ENCODE measurements at places on chromosomes 7 and 10.

- DNase-seq, result no peak
These were observed 301.6 kb upstream of the HPS1 start for GRCh38 chr10:98748298-98748697.

- no peak for DNase-seq
These were observed 67.0 kb downstream of the CDK6 start for GRCh38 chr7:92769394-92769699.

GRCh38 chr10:101783736-101784118, 481 bp upstream of the NPM3 start:
- no peak for DNase-seq

- DNase-seq, result no peak
These were observed 415.1 kb downstream of the GFRA1 start for GRCh38 chr10:115857856-115858255.

DNA sequence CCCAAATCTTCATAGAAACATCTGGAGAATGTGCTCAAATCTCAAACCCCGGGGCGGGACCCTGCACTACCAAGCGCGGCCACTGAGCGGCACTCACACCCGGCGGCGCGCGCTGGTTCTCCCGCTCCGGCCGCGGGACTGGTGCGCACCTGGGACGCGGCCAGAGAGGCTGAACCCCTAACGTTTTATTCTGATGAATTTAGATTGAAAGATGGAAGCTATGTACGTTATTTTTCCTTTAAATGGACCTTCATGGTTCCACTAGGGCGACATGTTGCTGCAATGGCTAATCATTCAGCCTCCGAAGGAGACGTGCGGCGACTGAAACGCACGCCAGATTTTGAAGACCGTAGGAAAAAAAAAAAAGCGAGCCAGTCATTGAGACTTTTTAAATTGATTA, 107.0 kb upstream of the INSIG1 start:
- DNase-seq, result peak; percentile 36

DNA sequence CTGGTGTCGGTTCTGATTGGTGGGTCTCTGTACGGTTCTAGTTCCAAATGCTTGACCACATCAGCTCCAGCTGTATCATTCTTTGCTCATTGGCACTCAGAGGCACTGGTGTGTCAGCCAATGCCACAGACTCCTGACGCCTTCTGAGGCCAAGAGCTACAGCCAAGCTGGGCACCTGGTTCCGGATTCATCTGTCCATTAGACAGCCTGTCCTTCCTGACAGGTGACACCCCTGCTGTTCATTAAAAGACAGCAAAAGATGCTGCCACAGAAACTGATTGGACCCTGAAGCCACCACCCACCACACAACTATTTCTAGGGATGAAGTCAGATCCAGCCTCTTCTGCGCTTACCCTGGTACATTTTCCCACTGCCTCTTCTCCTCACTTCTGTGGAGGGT, 35.6 kb downstream of the COL13A1 start:
- DNase-seq, result no peak

- DNase-seq, result no peak
These were observed 135.9 kb upstream of the ZMIZ1 start for GRCh38 chr10:78932861-78933260.

DNA sequence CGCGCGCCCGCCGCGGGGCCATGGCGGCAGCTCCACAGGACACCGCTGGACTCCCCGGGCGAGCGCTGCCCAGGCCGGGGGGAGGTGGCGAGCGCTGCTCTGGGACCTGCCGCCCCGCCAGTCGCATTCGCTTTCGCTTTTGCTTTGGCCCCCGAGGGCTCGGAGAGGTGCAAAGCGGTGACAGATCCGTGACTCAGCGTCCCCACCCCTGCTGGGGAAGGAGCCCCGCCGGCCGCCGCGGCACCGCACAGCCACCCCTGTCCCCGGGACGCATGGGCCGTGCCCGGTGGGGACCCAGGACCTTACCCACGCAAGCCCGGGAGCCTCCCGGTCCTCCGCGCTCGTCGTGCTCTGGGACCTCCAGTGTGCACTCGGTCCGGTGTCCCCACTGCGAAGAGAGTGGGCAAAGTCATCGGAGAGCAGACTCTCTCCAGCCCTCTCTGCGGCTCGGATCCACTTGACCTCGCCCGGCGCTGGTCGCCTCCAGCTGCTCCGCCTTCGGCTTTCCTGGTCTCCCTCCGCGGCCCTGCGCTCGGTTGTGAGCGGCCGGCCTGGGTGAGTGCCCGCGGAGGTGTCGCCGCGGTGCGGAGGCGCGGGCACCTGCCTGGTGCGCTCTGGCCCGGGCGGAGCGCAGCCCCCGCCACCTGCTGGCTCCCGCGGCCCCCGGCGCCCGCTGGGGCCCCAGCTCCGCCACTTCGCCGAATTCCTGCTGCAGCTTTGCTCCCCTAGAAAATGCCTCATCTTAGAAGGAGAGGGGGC, at the start of gene IL15RA:
TSS of gene IL15RA (minus strand) at position 73 of the 759 bp plus-strand sequence. CDS start at position 22, 51 bp downstream.
- DNase-seq, result peak; percentile 82

- no peak for DNase-seq
These were observed 37.2 kb upstream of the BMPER start for GRCh38 chr7:33868166-33868565.

DNA sequence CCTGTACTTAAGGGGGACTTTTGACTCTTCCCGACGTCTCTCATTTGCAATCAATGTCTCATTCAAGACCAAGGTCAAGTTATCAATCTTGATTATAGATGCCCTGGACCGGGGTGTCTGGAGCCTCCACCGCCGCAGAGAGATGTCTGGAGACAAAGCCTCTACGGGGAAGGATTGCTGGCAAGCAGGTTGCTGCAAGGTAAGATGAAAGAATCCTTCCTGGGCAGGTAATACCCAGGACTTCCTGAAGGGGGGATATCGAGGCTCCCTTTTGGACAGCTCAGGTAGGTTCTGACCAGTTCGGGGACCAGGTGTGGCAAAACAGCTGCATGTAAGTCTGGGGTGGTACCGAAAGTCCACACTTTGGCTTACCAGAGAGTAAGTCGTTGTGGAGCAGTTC, 12.5 kb upstream of the CUX1 start:
- DNase-seq, result no peak

DNA sequence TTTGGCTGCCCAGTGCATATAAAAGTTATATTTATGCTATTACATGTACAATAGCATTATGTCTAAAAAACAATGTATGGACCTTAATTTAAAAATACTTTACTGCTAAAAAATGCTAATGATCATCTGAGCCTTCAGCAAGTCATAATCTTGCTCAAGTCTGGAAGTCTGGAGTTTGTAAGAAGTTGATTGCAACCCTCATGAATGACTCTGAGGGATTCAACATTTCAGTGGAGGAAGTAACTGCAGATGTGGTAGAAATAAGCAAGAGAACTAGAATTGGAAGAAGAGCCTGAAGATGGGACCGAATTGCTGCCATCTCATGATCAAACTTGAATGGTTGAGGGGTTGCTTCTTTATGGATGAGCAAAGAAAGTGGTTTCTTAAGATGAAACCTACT, 13.0 kb upstream of the ADAMTS14 start:
- DNase-seq, result no peak

DNA sequence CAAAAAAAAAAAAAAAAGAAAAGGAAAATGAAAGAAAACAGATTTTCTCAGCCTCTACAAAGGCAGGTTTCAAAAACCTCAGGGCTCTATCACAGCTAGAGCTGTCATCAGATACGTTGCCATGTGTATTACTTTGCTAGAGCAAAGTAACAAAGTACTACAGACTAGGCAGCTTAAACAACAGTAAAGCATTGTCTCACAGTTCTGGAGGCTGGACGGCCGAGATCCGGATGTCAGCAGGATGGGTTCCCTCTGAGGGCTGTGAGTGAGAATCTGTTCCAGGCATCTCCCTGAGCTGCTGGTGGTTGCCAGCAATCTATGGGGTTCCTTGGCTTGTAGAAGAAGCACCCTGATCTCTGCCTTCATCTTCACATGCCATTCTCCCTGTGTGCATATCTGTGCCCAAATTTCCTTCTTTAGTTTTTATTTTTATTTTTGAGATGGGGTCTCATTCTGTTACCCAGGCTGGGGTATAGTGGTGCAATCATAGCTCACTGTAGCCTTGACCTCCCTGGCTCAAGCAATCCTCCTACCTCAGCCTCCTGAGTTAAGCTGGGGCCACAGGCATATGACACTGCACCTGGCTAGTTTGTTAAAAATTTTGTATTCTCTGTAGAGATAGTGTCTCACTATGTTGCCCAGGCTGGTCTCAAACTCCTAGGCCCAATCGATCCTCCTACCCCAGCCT, 48.9 kb upstream of the KDM7A start:
- no peak for DNase-seq

DNA sequence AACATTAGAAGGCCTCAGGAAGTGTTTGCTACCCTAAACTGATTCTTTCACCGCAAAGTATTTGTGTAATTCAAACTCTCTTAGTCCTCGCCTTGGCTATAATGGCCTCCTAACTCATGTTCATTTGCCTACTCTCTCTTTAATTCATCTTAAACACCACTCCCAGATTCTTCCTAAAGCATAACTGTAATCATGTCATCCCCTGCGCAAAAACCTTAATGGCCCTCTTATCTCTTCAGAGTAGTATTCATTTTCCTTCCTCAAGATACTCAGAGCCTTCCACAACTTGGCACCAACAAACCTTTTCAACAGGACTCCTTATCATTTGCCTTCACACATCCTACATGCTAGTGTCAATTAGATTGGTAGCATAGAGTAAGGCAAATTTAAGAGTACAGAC, 42.9 kb downstream of the CSTF2T start:
- DNase-seq, result no peak

DNA sequence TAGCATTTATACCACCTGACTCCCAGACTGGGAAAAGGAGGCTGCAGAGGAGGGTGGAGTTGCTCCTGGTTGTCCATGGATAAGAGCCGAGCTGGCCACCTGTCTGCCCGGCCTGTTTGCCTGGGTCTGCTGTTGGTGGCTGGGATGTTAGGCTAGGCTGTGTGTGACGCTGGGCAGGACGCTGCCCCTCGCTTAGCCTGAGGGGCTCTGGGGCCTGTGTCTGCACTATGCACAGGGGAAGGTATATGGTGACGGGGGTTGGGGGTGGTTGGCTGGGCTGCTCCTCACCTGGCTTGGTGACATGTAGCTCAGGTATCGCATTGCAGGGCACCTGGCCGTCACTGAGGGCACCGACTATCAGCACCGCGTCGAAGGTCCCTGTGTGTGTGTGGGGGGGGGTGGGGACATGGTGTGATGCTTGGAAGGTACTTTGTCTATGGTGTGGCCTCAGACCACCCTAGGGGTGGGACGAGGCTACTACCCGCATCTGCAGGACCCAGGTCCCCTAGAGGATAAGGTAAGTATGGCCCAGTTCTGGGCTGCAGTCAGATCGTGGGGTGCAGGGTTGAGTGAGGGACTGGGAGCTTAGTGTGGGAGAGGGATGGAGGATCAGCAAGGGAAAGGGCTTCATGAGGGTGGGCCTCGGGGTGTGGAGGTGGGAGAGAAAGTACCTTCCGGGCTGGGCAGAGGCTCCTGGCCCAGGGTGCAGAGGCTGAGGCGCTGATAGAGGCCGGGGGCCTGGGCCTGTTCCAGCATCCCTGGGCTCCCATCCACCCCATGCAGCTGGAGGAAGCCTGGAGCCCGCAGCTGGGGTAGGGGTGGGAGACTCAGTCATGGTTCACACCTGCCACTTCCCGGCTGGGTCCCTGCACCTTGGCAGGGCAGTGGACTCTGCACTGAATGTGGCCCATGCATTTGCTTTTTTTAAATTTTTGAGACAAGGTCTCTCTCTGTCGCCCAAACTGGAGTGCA, 2.3 kb downstream of the METTL27 start:
- no peak for DNase-seq

DNA sequence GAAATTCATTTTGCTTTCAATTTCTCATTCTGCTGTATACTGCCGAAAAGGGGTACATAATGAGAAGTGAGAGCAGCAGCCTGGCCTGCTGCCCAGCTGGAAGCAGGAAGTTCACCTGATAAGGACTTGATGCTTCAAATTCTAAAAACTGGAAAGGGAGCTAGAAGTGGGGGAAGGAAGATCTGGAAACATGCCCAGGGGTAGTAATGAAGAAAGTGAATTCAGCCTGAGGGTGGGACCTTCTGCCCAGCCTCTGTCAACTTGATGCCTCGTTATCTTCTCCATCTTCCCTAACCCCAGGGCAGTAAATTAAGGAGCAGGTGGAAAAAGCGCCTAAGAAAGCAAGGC, 69.4 kb downstream of the ARMH3 start:
- no peak for DNase-seq

- DNase-seq, result no peak
These were observed 29.2 kb upstream of the ADGRA1 start for GRCh38 chr10:133058331-133059092.

DNA sequence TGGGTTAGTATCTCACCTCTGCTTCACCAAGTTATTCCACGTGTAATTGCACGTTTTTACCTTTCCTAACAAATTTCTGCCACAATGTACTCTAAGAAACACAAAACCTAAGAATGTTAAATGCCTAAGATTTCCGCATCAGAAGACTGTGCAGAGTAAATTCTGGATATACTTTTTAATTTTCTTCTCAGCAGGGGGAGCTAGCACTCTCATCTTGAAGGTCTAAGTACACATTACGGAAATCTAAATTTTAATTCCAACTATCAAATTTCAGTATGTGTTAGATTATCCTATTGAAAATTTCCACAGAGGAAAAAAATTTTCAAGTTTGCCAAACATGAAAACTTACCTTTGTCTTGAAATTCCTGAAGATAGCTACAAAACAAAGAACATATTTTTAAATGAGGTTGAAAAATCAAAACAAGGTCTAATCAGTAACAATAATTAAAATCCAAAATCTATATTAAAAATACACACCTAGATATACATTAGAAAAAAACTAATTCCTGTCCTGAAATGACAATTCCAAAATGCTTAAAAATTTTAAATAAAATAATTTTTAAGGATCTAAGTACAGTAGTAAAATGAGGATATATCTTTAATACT, 10.5 kb downstream of the SKAP2 start:
- no peak for DNase-seq

GRCh38 chr10:46018453-46019176, 11.8 kb downstream of the NCOA4 start:
- DNase-seq, result no peak

GRCh38 chr7:98870121-98870651, 372 bp upstream of the TMEM130 start:
- peak; percentile 57 for DNase-seq

GRCh38 chr7:84970670-84971069, 216.2 kb downstream of the SEMA3D start:
- no peak for DNase-seq

GRCh38 chr7:27083646-27084045, 12.2 kb downstream of the HOXA1 start:
- DNase-seq, result no peak

- no peak for DNase-seq
These were observed 540.3 kb upstream of the IGFBP3 start for GRCh38 chr7:46461334-46461777.

GRCh38 chr7:98862716-98863420, 6.9 kb downstream of the TMEM130 start:
- DNase-seq, result no peak

- DNase-seq, result no peak
These were observed 151.5 kb downstream of the DNAJB6 start for GRCh38 chr7:157488281-157488680.

GRCh38 chr10:67115972-67116371, 190.1 kb downstream of the LRRTM3 start:
- DNase-seq, result no peak

DNA sequence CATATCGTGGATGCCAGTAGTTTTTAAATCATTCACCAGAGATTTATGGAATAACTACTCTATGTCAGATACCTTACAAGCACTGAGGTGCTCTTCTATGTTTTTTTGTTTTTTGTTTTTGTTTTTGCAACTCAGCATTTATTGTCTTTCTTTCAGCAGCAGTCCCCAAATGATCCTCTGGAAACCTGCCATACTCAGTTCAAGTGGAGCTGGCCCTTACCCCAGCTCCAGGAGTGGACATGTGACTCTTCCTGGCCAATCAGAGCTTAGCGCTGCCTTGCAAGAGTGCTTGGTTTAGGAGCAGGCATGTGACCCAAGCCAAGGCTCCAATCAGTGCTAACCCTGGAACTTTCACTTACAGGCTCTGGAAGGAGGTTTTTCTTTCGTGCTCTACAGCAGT, 356.6 kb upstream of the ZMIZ1 start:
- no peak for DNase-seq
